ENCODE measurements at places on chromosomes 4 and X.

DNA sequence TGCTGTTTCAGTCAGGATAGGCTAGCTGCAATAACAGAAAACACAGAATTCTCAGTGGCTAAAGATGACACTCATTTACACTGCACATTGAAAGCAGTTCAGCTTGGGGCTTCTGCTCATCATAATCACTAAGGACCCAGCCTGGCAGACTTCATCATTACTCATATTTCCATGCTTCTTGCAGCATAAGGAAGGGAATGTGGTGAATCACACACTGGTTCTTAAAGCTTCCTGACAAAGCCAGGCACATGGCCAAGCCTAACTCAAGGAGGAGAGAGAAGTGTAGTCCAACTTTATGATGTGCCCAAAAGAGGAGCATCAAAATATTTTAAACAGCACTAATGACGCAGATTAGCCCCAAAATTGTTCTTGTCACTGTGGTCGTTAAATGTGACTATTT, 186.5 kb downstream of the BANK1 start:
- DNase-seq = no peak

- no peak for DNase-seq
Observed at GRCh38 chrX:26789751-26790150, 573.8 kb downstream of the MAGEB5 start.

DNA sequence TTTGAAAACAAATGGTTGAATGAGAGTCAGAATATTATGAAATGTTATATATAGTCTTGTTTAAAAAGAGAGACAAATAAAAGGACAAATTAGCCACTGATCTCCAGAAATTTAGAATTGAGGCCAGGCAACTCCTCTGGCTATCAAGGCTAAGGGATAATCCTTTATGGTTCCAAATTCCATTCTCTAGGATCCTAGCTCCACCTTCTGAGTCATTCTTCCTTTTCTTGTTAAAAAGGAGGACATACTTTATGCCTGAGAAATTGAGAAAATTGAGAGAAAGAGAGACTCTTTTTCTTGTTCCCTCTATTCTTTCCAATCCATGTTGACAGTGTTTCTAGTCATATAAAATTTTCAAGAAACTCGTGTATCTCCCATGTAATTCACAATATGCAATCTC, 1299.5 kb downstream of the FSTL5 start:
- no peak for DNase-seq

DNA sequence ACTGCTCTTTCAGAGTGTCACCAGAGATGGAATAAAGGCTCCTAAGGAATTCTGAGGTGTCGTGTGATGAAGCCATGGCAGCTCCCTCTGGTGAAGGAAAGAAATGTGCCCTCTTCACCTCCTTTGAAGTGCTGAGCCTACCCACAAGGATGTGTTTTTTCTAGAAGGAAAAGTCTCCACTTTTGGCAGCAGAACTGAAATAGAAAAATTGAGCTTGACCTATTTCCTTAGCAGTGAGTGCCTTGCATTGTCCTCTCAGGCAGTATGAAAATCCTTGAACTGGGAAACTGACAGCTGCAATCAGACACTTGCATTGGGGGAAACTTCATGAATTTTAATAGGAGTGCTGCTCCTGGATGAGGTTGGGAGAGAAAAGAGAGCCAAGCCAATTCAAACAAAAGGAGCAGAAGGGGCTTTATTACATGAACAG, 95.2 kb downstream of the DCLK2 start:
- DNase-seq = no peak

DNA sequence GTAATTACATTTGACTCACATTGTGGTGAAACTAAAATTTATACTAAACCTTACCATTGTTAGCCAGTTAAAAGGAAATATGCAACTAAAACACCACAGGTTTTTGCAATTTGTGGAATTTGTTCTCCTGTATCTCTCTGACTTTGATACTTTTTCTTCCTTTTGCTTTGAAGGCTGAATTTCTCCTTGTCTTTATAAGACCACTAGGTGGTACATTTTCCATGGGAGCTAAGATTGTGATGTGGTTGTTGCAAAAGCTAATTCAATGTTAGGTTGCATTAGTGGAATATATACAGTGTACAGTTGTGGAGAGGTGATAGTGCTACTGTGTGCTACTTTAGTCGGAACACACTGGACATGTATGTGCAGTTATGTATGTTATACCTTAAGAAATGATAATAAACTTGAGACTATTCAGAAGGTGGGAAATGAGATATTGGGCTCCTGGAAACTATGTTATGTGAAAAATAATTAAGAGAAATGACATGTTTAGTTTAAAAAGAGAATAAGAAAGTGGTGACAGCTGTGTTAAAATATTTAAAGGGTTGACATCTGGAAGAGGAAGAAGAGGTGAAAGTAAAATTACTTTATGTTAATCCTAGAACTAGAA, 70.3 kb downstream of the ARL9 start:
- no peak for DNase-seq

DNA sequence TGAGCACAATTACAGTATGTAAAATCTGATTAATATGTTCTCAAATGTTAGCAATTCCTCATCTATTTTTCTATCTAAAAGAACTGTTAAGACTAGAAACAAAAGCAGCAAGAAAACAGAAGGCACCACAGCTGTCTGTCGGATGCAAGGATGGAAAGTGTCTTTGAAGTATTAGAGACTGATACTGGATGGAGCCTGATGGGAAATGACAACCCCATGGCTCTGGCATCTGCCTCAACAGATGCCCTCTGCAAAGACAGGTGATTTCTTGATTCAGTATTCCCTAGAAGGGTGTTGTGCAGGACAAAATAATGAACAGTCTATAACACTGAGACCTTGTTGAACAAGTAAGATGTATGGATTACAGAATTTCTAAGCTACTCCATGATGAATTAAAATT, 19.7 kb downstream of the LRCH2 start:
- DNase-seq = no peak

- no peak for DNase-seq
Observed at GRCh38 chr4:2482192-2482591, 13.3 kb downstream of the RNF4 start.

Data from stimulated activated naive CD8-positive, alpha-beta T cell treated with anti-CD3 and anti-CD28 coated beads, Interleukin-15, Interleukin-2, amounts not matched to agents 100 U/mL and 50 U/mL, for 24 hours (primary cell).